Neural progenitor cell (in vitro differentiated cells): ENCODE measurements at places on chromosomes 11 and 22.

DNA sequence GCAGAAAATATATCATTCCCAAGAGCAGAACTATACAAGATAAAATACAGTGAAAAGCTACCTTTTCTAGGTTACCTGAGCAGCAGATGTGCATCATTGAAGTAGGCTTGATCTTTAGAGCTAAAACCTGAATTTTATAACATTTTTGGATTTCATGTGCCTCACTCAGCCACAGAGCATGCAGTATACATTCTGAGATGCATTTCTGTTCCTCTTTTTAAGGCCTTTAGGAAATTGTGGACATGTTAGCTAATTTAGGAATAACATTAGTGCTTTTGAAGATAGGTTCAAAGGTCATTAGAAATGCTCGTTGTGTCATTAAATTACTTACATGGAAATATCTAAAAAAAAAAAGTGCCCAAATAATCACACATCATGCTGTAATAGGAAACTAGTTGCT is 230.6 kb upstream of the PDGFD start:
- no peak for DNase-seq

GRCh38 chr11:112525270-112525669 is 264.6 kb upstream of the PLET1 start:
- no peak for DNase-seq

- no peak for DNase-seq
Observed at GRCh38 chr11:103494491-103494890, 385.3 kb downstream of the DYNC2H1 start.

GRCh38 chr11:22304337-22304961 is 33.7 kb upstream of the SLC17A6 start:
- DNase-seq, result peak; percentile 55

- DNase-seq, result no peak
Observed at GRCh38 chr11:2766166-2766565, 66.4 kb upstream of the KCNQ1OT1 start.

DNA sequence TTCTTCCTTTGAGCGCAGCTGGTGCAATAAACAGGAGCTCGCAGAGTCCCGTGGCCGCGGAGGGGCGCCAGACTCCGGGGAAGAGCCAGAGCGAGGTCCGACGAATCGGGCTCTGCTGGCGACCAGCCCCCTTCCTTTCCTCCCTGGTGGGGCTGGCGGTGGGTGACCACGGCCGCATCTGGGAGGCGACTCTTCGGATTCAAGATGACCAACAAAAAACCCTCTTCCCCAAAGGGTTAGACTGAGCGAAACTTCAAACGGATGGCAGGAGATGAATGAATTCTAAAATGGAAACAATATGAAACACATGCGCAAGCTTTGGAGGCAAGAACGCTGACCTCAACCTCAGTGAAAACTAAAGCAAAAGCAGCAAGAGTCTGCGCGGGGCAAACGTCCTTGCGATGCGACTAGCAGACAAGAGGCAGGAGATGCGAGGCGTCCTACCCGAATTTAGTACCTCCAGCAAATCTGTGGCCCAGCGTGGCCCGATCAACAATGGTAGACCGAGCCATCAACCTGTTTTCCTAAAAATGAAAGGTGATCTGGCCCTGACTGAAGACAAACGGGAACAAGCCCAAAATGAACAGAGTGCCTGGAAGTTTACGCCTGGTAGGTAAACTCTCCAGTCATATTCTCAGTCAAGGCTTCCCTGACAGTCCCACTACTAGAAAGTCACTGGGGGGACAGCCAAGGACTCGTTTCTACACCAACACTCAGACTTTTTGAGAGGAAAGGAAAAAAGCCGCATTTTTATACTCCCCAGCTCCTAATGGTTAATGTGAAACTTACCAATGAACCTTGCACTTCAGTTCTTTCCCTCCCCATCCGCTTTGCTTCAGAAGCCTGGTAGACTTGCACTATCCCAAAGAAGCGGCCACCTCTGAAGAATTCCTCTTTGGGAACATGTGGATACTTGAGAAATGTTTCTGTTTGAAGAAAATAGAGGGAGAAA is 11.6 kb downstream of the MMP3 start:
- DNase-seq, result peak; percentile 69

- DNase-seq, result no peak
Observed at GRCh38 chr22:36374603-36375024, 13.2 kb downstream of the MYH9 start.

GRCh38 chr11:68565768-68566167 is 105.2 kb downstream of the PPP6R3 start:
- no peak for DNase-seq

DNA sequence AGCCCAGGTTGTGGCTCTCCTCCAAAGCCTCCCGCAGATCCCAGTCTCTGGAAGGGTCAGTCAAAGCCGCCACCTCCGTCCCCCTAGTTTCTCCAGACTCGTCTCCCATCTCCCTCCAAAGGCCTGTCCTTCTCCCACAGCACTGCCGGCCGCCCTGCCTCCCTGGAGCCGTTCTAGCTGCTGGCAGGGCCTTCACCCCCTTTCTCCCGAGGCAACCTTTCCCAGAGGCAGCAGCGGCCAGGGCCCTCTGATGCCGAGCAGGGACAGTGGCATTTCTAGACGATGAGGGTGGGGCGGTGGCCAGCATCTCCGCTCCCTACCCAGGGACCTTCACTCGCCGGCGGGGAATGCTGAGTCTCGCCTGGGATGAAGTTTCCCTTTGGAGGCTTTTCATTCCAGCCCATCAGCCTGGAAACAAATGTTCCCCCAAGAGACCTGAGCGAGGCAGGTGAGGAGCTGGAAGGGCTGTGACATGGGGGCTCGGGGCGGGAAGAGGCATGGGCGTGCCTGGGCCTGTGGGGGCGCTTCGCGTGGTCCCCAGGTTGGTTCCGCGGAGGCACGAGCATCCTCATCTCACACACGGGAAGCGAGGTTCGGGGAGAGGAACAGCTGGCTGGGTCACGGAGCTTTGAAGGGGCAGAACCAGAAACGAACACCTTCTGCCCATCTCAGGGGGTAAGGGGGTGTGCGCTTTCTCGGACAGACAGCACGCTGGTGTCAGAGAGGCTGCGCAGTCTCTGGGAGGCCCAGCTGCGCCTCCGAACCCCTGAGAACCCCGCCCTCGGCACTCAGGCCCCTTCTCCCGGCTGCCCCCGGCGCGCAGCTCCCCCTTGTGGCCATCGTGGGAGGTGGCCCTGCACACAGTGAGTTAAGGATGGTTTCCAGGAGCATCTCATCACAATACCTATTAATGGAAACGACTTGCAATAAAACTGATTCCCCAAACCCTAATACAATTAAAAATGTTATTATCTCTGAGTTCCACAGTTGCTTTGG is 18.1 kb upstream of the KLHL35 start:
- DNase-seq, result peak; percentile 73

DNA sequence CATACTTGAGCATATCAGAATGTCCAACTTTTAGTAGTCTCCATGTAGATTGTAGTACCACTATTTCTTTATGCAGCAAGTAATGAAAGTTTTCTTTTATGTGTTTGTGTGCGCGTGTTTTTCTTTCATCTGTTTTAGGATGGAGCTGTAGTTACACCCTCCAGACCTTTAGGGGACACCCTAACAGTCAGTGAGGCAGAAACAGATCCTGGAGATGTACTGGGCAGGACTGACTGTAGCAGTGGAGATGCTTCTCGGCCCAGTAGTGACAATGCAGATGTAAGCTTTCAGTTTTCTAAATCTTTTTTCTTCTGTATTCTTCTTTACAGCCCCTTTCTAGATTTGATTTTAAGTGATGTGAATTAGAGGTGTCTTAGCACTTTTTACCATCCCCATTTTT is 79.9 kb upstream of the GRIK4 start:
- peak; percentile 13 for DNase-seq

DNA sequence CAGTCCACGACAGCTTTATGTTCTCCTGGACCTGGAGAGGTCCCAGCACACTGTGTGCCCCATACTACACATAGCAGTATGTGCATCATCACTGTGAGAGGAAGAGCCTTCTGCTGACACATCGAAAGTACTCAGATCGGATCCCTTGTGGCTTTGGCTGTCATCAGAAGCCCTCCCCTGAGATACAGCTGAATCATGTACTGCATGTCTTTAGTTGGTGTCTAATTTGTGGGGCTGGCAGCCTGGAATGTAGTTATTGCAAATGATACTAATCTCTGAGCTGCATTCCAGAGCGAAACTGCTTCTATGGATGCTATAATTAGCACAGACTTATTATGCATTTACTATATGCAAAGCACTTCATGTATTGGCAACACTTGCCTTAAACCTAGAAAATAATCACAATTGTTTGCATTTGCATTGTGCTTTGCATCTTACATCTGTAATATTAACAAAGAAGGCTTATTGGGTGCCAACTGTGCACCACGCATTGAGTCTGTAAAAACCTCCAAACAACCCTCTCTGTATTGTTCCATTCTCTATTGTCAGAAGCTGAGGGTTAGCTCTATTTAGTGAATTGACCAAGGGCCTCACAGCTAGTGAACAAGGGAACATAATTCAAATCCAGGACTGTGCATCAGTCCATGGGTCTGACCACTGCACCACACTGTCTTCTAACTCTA is 89.2 kb upstream of the CRTAM start:
- no peak for DNase-seq

DNA sequence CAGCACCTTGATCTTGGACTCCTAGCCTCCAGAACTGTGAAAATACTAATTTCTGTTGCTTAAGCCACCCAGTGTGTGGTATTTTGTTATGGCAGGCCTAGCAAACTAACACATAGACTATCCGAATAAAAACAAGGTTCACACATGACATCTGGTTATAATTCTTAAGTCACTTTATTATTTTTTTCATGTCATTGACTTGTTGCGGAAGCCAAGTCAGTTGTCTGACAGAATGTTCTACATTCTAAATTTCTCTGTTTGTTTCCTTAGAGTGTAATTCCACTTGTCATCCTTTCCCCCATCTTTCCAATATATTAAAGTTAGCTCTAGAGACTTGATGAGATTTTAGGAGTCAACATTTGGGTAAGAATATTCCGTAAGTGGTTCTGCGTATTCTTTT is 40.6 kb downstream of the RAB30 start:
- no peak for DNase-seq

DNA sequence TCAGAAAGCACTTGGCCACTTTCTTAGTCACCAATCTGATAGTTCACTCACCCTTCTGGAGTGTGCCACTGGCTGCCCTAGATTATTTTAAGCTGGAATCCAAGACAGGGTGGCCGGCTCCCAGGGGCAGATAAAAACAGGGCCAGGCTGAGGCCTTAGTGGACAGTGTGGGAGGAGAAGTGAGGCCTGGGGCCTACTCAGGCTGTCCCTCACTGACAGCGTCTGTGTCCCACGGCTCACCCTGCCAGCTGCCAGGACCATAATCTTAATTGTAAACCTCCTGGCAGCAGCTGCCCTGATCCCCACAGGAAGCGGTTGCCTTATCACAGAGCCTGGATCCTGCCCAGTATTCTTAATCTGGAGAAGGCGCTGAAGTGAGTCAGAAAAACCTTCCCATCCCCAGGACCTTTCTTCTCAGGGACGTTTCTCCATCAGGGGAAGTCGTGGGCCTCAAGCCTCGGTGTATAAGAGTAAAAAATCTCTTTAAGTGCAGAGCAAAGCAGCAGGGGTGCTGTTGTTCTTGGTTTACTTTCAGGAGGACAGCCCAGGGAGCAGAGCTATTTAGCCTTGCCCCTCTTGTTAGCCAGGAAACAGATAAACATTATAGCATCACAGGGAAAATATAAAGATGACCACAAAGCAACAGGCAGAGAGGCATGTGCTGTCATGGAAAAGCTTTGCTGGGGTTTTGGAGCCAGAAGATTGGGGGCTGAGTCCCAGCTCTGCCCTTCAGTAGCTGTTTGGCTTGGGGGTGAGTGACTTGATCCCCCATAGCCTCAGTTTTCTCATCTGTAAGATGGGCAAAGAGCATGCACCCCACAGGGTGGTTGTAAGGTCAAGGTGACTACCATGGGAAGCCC is 39.6 kb downstream of the TSPAN18 start:
- no peak for DNase-seq
